ENCODE measurements at places on chromosomes 5 and 9. TPM values are rescaled to one million over a fixed set of nuclear protein-coding genes. Genes with fewer than 3 reads are reported as not detected.

The KLF9 gene
- 29.8 TPM for total RNA-seq

- H3K4me1 ChIP-seq: peaks cover 7% of the 10 kb centered on the region
- H3K27ac ChIP-seq: no peak overlapping the region
- H3K27me3 ChIP-seq: no peaks in the 10 kb centered on the region
- H3K36me3 ChIP-seq: no peaks in the 10 kb centered on the region
- H3K4me3 ChIP-seq: no peak overlapping the region
Observed at GRCh38 chr5:83029912-83030311, 47.3 kb downstream of the TMEM167A start.

DNA sequence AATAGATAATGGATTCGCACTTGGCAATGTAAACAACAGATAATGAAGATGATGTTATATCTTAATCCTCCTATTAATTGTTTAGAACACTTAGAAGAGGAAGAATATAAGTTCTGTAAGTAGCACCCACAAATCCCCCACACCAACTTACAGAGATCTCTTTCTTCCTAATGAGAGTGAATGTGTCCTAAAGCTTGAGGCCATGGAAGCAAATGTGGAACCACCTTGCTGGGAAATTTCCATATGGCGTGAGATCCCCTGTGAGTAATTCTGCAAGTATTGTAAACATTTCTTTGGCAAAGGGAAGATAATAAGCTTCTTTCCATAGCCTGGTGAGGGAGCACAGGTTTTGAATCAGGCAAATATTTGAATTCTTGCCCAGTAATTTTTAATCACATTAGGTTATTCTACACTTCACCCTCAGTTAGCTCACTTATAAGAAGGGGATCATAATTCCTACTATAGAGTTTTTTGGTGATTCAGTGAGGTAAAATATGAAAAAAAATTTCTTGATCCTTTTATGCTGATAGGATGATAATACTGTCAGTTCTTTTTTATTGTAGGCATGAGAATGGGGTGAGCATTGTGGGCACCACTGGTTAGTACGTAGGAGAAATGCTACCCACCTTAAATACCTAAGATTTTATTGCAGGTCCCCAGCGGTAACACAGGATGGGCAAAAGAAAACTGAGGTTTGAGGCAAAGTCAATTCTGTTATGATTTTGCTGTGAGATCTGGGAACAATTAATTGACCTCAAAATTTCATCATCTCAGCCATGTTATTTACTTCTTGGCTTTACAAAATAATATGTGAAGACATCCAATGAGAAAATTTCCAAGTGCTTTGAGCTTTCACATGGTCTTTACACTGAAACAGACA, 574.8 kb downstream of the PSAT1 start:
- DNase-seq: no peak
- H3K4me3 ChIP-seq: no peak overlapping the region
- peaks cover 56% of the 10 kb centered on the region for H3K4me1 ChIP-seq
- H3K27ac ChIP-seq: peak overlapping the region; percentile 82
- H3K27me3 ChIP-seq: no peaks in the 10 kb centered on the region

DNA sequence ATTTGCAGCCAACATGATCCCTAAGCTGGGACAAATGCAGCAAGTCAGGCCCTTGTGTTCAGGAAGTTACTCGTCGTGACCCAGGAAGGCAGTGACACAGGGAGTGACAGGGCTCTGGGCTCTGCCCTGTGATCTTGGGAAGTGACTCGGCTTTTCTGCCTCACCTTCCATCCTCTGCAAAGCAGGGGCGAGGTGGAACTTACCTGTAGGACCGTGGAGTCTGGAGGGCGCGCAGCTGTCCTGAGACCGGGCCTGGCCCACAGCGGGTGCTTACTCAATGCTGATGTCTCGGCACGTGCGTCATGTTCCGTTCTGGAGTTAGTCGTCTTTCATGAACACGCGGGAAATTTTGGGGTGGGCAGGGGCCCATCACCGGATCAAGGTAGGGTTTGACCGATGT, 22.8 kb upstream of the LPCAT1 start:
- peaks cover 52% of the 10 kb centered on the region for H3K27me3 ChIP-seq
- no peak overlapping the region for H3K27ac ChIP-seq
- DNase-seq: peak; percentile 80
- H3K4me1 ChIP-seq: peaks cover 7% of the 10 kb centered on the region
- no peaks in the 10 kb centered on the region for H3K36me3 ChIP-seq

- H3K4me1 ChIP-seq: peaks cover 33% of the 10 kb centered on the region
- H3K36me3 ChIP-seq: peaks cover 3% of the 10 kb centered on the region
- no peak overlapping the region for H3K4me3 ChIP-seq
- peak; percentile 60 for DNase-seq
- peak overlapping the region; percentile 32 for H3K27ac ChIP-seq
- no peaks in the 10 kb centered on the region for H3K27me3 ChIP-seq
Observed at GRCh38 chr9:129312251-129313122, 134.4 kb upstream of the IER5L start.

GRCh38 chr9:72695365-72695764, 174.0 kb downstream of the TMC1 start:
- H3K27me3 ChIP-seq: peaks cover 6% of the 10 kb centered on the region
- no peak overlapping the region for H3K27ac ChIP-seq
- peaks cover 14% of the 10 kb centered on the region for H3K4me1 ChIP-seq
- H3K36me3 ChIP-seq: peaks cover 2% of the 10 kb centered on the region

GRCh38 chr5:78615697-78616096, 32.9 kb downstream of the LHFPL2 start:
- no peak overlapping the region for H3K27ac ChIP-seq
- H3K36me3 ChIP-seq: peaks cover 27% of the 10 kb centered on the region
- no peaks in the 10 kb centered on the region for H3K27me3 ChIP-seq
- no peak overlapping the region for H3K4me3 ChIP-seq

The TAF1L gene
- not detected for total RNA-seq

GRCh38 chr9:86176468-86176867, 77.1 kb upstream of the GOLM1 start:
- H3K27me3 ChIP-seq: peaks cover 2% of the 10 kb centered on the region
- no peak overlapping the region for H3K4me3 ChIP-seq
- H3K4me1 ChIP-seq: no peaks in the 10 kb centered on the region

DNA sequence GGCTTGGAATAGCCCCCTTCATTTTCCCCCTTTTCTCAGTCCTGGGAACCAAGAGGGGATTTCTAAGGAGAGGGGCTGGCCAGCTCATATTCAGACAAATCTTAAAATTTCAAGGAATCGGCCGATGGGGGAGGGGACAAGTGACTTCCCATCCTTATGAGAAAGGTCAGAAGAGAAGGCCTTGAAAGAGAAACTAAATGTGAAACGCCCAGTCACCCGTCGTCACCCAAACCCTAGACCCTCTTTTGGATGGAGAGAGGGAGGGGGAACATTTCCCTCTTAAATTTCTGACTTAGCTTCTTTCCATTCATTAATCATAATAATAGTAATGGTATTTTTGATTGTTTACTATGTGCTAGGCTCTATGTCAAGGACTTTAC, 850 bp upstream of the CCL19 start:
- DNase-seq: peak; percentile 10
- no peaks in the 10 kb centered on the region for H3K27me3 ChIP-seq
- H3K27ac ChIP-seq: no peak overlapping the region
- H3K4me1 ChIP-seq: no peaks in the 10 kb centered on the region
- peaks cover 3% of the 10 kb centered on the region for H3K36me3 ChIP-seq

- H3K27me3 ChIP-seq: peaks cover 26% of the 10 kb centered on the region
- H3K27ac ChIP-seq: no peak overlapping the region
- H3K4me1 ChIP-seq: no peaks in the 10 kb centered on the region
- H3K4me3 ChIP-seq: no peak overlapping the region
Observed at GRCh38 chr5:101942321-101942882, 353.7 kb downstream of the SLCO4C1 start.

Data from chondrocyte (in vitro differentiated cells).